ENCODE measurements at places on chromosomes 2 and 18.

DNA sequence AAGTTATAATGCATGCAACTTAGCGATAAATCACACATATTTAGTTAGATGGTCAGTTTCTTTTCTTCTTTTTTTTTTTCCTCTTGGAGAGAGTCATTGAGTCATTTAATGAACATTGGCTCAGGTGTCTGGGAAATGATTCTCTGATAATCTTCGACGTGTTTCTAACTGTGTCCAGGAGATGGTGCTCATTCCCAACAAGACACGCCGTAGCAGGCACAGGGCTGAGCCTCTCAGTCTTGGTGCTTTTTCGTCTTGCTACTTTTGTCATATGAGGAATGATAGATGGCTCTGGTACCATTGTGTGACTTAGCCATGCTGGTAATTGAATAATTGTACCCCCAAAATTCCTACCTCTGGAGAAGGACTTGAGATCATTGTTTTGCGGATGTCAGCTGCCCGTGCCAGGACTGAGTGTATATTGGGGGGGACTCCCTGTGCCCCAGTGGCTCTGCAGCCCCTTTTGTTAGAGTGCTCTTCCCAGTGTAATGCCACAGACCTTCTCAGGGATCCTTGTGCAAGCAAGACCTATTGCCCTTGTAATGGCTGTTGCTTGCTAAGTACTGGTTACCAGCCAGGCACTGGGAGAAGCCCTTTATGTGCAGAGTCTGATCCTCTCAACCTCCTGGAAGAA, 107.6 kb upstream of the CYRIA start:
- DNase-seq: no peak

DNA sequence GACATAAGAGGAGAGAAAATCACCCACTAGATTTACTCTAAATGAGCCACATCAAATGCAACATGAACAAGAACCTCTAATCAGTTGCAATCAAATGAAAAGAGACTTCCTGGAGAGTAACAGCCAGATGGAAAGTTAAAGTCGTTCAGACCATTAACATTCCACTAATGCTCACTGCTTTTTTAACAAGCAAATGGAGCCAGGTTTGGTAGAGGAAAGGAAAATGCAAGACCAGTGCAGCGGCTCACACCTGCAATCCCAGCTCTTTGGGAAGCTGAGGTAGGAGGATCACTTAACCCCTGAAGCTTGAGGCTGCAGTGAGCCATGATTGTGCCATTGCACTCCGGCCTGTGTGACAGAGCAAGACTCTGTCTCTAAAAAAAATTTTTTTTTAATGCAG, 48.5 kb downstream of the CACNB4 start:
- no peak for DNase-seq

GRCh38 chr2:84904717-84905174, 710 bp upstream of the TMSB10 start:
- no peak for DNase-seq

- DNase-seq: no peak
These were observed 134.7 kb downstream of the TMEM163 start for GRCh38 chr2:134583997-134584520.

- DNase-seq: no peak
These were observed 16.8 kb upstream of the TMEM131 start for GRCh38 chr2:98012561-98012991.

DNA sequence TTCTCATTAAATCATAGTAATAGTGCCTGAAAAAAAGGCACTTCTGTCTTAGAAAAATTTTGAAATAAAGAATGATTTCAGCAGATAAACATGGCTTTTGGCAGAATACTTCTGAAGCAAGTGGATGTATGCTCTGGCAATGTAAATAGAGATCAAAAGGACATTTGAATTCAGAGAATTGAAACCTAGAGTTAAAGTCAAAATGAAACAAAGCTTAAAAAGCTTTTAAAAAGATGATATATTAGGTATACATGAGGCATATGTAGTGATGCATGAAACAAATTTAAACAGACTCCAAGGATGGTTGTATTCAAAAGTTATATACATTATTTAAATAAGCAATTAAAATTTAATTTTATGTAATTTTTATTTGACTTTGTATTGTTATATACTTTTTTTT, 1344.5 kb upstream of the TMEFF2 start:
- DNase-seq: no peak
